ENCODE measurements at places on chromosomes 12 and 14.

GRCh38 chr14:21219120-21219519 is 50.1 kb downstream of the HNRNPC start:
- DNase-seq, result no peak

GRCh38 chr12:2691006-2691344 is 103.8 kb upstream of the FKBP4 start:
- DNase-seq, result no peak

GRCh38 chr14:35881280-35881679 is 55.1 kb downstream of the BRMS1L start:
- DNase-seq, result no peak

DNA sequence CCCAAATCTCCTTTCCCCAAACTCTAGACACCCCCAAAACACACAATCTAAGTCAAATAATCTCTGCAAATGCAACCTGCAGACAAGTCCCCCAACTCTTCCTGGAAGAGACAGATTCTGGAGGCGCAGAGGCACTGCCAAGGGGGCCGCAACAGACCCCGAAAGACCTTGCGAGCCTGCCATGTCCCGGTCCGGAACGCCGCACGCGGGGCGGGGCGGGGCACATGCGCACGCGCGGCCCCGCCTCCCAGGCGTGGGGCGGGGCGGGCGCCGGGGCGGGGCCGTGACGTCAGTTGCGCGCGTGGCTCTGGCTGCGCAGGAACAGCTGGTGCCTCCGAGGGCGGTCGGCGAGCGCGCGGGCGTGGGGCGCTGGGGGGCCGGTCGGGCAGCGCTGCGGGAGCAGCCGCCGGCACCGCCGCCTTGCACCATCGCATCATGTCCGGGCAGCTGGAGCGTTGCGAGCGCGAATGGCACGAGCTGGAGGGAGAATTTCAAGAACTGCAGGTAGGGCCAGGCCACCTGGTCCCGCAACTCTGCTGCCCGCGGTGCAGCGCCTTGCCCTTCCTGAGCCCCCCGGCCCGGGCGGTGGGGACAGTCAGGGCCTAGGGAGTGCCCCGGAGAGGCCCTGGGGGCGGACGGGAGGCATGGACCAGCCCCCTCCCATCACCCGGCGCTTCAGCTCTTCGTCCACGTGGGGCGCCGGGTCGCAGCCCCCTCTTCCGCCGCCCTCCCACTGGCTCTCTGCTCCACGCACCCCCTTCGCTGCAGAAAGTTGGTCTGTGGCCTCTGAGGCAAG is at the start of gene TMEM120B:
TSS of gene TMEM120B (plus strand) at position 292 of the 796 bp plus-strand sequence. CDS start at position 436, 144 bp downstream.
- no peak for DNase-seq

DNA sequence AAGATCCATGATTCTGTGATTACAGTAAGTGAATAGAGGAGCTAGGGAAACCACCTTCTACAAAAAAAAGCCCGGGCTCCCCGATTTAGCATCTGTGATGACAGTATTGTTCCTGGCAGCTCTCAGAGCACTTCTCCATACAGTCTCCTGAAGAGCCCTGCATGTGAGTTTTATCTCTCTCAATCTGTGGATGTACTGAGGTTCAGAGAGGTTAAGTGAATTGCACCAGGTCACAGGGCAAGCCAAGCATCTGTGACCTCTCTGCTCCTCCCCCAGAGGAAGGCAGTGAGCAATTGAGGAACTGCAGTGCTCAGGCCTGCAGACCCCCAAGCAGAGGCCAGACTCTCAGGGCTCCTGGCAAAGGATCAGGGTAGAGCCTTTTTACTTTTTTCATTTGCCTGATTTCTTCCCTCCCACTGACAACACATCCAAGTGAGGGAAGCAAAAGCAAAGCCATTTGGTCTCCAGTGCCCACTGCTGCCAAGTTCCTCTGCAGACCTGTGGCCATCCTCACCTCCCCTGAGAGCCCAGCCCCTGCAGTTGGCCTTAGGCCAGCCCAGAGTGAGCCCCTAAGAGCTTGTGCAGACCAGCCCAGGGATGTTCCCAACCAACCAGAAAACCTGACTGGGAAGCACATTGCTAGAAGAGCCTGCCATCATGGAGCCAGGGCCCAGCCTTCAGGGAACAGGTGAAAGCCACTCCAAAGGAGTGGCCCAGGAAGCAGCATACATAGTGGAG is 47.6 kb upstream of the PNMA1 start:
- DNase-seq, result no peak

GRCh38 chr12:211142-211465 is 2.9 kb downstream of the SLC6A12 start:
- no peak for DNase-seq

Data from AG04449 (cell line).